ENCODE measurements at places on chromosomes 3 and 15.

GRCh38 chr3:124997303-124998246 is 58.2 kb downstream of the HEG1 start:
- no peak for DNase-seq

GRCh38 chr3:129365296-129366136 is 62.9 kb downstream of the EFCAB12 start:
- peak; percentile 45 for DNase-seq

GRCh38 chr15:58229297-58229768 is 91.2 kb downstream of the AQP9 start:
- DNase-seq: no peak

- no peak for DNase-seq
Observed at GRCh38 chr3:14726441-14726780, 51.5 kb downstream of the C3orf20 start.

DNA sequence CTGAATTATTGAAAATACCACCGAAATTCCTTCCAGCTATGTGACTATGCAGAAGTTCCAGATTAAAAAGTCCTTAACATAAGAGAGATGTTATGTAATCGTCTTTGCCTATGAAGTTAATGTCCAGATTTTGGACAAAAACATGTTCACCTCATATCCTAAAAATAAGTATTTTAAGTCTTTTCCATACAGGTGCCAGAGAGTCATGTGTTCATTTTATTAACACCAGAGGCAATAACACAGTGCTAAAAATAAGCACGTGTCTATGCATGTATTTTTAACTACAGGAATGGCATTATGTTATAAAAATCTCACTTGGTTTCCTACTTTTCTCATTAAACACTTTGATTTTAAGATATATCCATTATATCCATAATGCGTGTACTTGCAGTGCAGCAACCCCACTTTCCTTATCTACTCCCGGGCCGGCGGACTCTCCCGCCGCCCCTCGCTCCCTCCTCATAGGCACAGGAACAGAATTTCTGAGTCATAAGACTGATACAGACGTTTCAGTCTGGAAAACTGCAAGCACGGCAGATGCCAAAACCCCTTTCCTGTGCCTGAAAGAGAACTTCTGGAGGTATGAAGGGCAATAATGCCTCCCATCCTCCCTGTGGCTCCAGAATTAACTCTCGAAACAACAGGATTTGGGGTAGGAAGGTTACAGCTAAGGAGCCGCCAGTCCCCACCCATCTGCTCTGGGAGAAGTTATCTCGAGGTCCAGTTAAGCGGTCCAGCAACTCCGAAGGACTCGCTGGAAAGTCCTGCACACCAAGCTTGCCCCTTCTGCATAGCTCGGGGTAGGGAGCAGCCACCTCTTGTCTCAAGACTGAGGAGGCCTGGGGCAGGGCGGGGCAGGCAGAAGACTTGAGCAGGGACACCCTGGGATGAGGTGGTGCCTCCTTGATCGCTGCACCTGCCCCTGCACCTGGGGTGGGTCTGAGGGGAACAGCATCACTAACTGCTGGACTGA is 22.3 kb upstream of the PSTPIP1 start:
- no peak for DNase-seq

DNA sequence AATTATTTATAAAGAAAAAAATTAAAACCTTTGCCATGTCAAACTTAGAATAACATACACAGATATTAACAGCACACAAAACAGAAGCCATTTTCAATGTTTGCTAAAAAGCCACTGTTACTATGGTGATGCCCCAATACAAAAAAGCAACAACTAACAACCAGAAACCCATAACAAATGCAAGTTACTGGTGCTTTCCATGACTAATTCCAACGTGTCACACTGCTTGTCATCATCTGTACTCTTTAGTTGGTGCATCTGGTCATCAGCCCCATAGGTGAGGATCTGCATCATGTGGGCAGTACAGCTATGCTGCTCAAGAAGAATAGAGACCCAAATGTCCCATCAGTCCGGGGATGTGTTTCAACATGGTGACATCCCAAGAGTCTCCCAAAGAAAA is 52.8 kb downstream of the ATP8B4 start:
- DNase-seq: peak; percentile 43

GRCh38 chr3:186700267-186700666 is 16.9 kb upstream of the KNG1 start:
- DNase-seq: peak; percentile 75

DNA sequence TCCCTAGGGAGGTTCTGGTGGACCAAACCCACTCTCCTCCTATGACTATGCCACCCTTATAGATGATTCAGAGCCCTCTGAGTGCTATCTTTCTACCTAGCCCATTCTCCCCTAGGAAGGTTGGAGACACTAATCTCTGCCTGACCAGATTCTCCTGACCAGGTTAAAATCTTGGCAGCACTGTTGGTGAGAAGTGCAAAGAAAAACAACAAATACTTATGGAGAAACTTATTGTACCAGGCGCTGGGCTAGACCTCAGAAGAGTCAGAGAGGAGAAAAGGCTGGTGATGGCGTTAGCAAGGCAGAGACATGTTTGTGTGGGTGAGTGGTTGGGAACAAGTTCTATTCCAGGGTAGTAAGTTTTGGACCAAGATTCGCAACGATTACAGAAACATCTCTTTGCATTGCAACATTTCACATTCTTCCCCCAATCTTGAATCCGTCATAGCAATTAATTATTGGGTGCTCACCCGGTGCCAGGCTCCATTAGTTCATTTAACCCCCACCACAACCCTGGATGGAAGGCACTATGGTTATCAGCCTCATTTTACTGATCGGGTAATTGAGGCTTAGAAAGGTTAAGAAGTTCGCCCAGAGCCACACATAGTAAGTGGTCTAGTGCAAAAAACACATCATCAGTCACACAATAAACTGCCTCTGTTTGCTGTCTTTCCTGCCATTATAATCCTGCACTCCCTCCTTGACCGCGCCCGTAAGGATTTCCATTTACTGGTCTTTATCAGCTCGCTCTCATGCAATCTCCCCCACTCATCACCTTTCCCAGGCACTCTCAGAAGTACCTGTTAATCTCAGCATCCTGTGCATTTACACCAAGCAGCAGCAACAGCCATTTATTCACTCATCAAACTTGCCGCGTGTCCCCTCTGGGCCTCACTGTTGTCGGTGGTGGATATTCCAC is 655 bp upstream of the TSPAN3 start:
- DNase-seq: no peak

DNA sequence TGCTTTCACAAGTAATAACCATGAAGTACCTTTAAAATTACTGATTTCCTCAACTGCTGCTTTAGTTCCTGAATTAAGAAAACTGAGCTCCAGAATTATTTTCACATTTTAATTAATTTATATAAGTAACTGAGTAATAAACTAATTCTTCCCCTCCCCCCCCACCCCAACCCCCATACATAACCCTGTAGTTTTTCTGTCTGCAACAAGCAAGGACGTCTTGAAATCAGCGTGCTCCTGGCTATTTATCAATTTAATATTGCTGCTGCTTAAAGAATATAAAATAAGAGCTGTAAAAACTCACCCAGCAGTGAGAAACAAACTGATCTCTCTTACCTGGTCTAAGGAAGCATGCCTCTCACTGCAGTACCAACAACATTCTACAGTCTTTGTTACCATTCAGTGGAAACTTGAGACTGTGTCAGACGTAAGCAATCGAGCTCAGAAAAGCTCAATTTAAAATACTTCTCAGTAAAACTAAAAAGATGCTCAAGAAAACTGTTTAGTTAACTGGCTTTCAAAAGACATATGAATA is 121.0 kb downstream of the TFDP2 start:
- peak; percentile 91 for DNase-seq
